ENCODE measurements at places on chromosomes 1 and 21.

GRCh38 chr21:39923476-39923875, 56.2 kb downstream of the PCP4 start:
- no peak for DNase-seq

- DNase-seq, result no peak
Measured at GRCh38 chr1:229699613-229700267, 73.7 kb downstream of the URB2 start.

GRCh38 chr1:224683936-224684335, 67.8 kb downstream of the CNIH3 start:
- DNase-seq, result no peak

DNA sequence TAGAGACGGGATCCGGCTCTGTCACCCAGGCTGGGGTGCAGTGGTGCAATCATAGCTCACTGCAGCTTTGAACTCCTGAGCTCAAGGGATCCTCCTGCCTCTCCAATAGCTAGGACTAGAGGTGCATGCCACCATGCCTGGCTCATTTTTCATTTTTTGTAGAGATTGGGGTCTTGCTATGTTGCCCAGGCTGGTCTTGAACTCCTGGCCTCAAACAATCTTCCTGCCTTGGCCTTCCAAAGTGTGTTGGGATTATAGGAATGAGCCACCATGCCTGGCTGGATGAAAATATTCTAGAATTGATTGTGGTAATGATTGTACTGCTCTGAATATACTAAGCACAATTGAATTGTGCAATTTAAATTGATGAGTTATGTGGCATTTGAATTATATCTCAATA, 21.9 kb downstream of the ZMYM4 start:
- no peak for DNase-seq

GRCh38 chr1:47629201-47629600, 191.4 kb downstream of the FOXD2 start:
- DNase-seq, result no peak

DNA sequence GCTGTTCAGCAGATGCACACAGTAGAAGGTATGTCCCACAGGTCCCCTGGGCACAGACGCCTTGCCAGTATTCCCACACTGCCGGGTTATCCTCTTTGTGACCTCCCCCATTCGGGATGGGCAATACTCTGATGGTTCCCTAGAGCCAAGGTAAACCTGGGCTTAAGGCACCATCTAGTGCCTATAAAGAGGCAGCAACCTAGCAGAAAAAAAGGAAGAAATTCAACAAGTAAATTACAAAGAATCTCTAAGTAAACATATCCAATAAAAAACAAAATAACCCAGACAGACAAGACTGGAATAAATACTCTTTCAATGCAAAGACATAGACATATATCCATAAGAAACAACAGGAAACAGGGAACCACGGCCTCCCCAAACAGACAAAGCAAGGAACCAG, 39.4 kb downstream of the HSF2BP start:
- no peak for DNase-seq

DNA sequence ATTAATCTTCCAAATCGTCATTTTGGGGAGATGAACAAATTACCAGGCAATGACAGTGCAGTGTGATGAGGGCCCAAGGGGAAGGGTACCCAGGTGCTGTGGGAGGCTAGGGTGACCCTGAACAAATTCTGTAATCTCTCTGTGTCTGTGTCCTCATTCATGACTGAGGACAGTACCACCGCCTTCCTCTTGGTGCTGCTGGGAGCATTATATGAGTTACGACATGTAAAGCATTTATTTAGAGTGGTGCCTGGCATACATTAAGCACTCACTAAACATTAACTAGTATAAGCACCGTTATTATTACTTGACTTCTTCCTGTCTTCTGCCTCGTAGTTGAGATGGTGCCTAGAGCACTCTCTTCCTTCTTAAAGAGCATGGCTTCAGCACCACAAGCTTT, 468.2 kb upstream of the VAMP3 start:
- DNase-seq, result no peak

- peak; percentile 55 for DNase-seq
Measured at GRCh38 chr21:45376459-45377324, 28.3 kb upstream of the COL18A1 start.

DNA sequence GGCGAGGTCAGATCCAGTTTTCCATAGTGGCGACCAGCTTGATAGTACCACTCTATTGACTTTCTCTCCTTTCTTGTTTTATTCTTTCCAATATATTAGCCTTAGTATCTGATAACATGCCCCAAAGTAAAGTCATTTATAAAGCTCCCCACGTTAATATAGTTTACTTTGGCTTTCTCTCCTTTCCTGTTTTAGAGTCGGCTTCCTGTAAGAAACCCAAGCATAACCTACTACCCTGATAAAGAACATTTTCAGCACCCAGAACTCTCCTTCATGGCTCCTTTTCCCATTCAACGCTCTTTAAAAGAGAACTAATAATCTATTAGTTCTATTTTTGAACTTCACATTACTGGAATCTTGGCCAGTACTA, 23.7 kb downstream of the CD1D start:
- DNase-seq, result no peak

- DNase-seq, result no peak
Measured at GRCh38 chr1:15158506-15159165, 5.1 kb downstream of the TMEM51 start.

DNA sequence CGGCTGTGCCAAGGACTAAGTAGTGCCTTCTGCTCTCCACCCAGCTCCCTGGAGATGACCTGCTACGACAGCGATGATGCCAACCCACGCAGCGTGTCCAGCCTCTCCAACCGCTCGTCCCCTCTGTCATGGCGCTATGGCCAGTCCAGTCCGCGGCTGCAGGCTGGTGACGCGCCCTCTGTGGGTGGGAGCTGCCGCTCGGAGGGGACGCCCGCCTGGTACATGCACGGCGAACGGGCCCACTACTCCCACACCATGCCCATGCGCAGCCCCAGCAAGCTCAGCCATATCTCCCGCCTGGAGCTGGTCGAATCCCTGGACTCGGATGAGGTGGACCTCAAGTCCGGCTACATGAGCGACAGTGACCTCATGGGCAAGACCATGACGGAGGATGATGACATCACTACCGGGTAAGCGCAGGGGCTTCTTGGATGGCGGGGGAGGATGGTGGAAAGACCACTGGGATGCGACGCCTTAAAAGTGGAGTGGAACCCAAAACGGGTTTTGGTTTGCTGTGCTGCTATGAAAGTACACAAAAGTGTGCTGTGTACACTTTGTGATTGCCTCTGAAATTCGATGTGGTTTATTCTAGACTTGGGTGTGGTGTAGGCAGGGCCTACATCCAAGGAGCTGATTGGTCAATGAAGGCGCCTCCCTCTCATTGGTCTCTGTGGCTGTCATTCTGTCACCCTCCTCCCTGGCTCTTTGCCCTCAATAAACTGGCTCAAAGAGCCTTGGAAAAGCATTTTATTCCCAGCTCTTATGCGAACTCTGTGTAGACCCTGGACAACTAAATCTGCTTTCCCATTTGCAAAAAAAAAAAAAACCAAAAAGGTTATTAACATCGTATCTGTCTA, 110.4 kb upstream of the IPO9 start:
- peak; percentile 71 for DNase-seq

DNA sequence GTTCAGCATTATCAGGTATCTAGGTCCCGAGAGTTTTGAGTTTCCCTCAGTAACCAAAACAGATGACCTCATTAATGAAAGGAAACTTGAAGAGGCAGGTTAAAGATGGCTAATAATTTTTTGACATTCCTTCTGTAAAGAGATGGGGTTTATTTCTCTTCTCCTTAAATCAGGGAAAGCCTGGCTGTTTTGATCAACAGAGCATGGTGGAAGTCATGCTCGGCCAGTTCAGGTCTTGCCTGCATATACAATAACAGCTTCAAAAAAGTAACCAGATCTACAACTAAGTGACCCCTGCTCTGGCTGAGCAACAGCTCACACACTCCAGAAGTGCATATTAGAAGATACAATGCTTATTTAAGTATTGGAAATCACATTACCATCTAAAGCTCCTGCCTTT, 36.6 kb upstream of the POU2F1 start:
- DNase-seq, result no peak

- DNase-seq, result no peak
Measured at GRCh38 chr1:185434721-185435120, 117.7 kb upstream of the IVNS1ABP start.

GRCh38 chr1:109385417-109385816, 12.3 kb downstream of the SORT1 start:
- no peak for DNase-seq

Data from spleen (tissue), 13 donors.